ENCODE measurements at places on chromosomes 6 and 20.

GRCh38 chr6:170371588-170371987 lies 65.0 kb downstream of the FAM120B start:
- DNase-seq, result no peak

DNA sequence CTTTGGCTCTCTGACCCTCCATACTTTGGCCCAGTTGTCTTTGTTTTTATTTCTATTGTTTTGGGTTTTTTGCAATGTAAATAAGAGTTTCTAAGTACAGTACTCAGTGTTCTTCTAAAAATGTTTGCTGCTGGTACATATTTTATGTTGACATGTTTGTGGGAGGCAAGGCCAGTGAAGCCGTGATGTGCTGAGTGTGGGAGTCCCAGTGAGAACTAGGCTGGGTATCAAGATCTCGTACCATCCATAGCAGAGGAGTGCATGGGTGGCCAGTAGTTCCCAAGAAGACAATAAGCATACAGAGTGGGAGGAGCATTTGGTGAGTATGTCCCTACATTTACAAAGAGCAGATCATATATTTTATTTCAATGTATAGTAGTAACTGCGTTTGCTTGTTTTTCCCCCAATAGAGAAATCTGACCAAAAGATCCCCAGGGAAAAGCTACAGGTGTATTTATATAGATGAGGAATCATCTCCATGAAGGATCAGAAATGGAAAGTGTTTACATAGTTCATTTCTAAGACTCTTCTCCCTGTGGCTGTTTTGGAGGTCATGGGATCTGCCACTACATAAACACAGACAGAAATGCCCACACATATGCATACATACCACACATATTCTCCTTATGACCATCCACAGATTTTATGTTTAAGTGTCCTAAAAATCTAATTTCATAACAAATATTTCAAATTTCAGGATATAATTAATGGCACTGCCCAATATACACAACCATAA lies 285.9 kb downstream of the ALDH8A1 start:
- DNase-seq, result no peak

- DNase-seq, result peak; percentile 17
Measured at GRCh38 chr6:158849899-158850806, 31.0 kb upstream of the EZR start.

GRCh38 chr6:294656-295565 lies 2.6 kb downstream of the DUSP22 start:
- no peak for DNase-seq

DNA sequence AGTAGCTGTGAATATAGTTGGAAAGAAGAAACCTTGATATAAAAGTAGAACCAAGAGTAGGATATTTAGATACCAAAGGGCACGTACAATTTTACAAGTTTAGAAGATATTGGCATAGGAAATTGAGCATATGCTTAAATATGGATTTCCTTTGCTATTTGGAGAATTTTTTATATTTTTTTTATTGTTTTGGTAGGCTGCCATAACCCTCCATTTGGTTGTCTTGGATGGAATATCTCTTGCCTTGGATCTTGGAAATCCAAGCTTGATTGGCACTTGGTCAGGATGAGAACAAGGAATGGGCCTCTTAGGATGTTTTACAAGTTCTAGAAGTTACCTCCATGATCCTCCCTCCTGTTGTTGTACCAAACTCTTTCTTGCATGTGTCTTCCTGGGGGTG lies 297.1 kb downstream of the PRL start:
- DNase-seq, result no peak

DNA sequence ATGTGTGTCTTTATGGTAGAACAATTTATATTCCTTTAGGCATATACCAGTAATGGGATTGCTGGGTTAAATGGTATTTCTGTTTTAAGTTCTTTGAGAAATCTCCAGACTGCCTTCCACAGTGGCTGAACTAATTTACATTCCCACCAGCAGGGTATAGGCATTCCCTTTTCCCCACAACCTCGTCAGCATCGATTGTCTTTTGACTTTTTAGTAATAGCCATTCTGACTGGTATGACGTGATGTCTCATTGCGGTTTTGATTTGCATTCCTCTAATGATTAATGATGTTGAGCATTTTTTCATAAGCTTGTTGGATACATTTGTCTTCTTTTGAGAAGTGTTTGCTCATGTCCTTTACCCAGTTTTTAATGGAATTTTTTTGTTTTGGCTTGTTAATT lies 5.3 kb upstream of the TASP1 start:
- no peak for DNase-seq

DNA sequence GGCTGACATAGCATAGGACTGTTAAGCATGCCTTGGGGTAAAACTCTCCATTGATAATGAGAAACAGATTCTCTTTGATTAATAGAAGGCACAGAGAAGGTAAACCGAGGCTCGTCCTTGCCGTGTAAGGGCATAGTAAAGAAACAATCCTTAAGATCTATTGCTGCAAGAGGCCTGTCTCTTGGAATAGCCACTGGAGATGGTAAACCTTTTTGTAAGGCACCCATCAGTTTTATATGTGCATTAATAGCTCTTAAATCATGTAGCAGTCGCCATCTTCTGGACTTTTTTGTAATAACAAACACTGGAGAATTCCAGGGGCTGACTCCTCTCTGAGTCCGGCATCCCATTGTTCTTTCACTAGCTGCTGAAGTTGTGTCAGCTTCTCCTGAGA lies 8.4 kb upstream of the ABHD12 start:
- no peak for DNase-seq

DNA sequence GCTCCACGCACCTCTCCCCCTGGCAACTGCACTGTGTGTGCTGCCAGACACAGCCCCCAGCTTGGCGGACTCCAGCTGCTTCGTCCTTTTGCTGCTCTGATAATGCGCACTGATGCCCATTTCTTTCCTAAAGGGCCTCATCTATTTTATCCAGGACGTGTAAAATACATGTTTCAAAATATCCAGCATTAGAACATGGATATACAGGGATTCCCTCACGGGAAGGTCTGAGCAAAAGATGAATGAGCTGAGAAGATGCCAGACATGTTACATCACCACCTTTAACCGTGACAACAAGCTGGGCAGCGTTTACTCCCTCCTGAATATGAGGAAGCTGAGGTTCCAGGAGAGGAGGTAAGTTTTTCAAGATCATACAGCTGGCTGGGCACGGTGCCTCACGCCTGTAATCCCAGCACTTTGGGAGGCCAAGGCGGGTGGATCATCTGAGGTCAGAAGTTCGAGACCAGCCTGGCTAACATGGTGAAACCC lies 32.8 kb downstream of the TNXB start:
- DNase-seq, result no peak

GRCh38 chr6:45105170-45105820 lies 222.8 kb upstream of the RUNX2 start:
- no peak for DNase-seq

- no peak for DNase-seq
Measured at GRCh38 chr6:141988954-141989705, 143.6 kb upstream of the GJE1 start.

DNA sequence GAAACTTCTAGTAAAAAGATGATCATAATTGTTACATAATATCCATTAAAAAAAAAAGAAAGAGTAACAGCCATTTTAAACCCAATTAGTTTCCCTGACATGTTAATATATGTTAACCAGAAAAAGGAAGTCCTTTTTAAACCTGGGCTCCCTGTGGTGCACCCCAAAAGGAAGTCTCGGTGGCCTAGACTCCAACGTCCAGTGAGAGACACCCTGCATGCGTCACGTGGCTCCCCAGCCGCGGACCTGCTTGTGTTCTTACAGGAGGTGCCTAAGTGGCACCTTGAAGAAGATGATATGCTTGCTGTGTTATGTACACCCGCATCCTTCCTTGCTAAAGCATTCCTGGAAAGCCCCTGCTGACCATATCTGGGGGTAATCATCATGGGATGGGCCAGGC lies 50.1 kb downstream of the FOXC1 start:
- no peak for DNase-seq

DNA sequence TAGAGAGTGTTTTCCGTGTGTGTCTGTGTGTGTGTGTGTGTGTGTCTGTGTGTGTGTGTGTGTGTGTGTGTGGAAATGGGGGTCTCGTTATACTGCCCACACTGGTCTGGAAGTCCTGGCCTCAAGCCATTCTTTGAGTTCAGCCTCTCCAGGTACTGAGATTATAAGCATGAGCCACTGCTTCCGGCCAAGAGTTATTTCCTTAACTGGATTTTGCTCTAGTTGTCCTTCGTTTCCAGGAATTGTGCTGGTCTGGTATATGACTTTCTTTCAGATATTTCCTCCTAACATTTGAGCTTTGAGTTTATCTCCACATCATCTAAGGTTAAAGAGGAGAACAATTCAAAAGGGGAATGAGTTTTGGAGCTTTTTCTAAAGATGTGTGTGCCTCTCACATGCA lies 124.8 kb downstream of the SH3BGRL2 start:
- no peak for DNase-seq

- DNase-seq, result no peak
Measured at GRCh38 chr20:1566701-1567100, 9.2 kb upstream of the SIRPD start.
